Stimulated activated CD4-positive, alpha-beta T cell treated with anti-CD3 and anti-CD28 coated beads, Interleukin-2, amount 100 ng/mL, for 48 hours (primary cell): ENCODE measurements at places on chromosomes 3 and 15.
A peak's percentile ranks its signal among the peaks of the same experiment; 100 is the strongest.

DNA sequence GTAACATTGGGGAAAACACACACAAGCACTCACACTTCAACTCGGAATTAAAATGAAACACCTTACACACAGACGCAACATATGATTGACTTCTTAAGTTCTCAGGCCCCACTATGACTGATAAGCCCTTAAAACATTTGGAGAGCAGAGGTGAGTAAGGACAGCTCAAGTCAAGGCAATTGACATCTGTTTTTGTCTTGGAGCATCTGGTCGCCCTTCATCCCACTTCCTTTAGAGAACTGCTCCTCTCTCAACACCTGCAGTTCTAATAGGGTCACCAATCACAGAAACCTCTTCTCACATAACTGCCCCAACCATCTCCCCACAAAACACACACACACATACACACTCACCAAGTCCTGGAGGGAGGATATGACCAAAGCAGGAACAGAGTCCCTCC, 43.4 kb downstream of the ERC2 start:
- DNase-seq, result no peak

DNA sequence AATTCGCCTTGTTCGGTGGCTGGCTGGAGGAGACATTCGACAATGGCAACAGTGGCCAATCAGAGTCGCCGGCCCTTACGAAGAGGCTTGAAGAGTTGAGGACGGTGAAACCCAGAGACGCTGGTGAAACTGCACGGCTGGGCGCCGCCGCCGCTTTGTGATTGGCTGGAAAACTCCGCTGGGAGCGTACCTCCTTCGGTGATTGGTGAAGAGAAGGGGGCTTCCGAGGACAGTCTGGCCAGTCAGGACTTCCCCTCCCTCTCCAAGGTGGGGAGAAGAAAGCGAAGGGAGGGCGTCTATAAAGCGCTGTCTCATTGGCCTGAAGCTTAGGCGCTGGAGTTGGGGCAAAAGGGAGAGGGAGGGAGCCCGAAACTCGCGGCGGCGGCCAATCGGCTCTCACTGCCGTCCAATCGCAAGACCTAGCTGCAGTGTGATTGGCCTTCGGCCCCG, 554 bp upstream of the GSK3B start:
- DNase-seq, result no peak

DNA sequence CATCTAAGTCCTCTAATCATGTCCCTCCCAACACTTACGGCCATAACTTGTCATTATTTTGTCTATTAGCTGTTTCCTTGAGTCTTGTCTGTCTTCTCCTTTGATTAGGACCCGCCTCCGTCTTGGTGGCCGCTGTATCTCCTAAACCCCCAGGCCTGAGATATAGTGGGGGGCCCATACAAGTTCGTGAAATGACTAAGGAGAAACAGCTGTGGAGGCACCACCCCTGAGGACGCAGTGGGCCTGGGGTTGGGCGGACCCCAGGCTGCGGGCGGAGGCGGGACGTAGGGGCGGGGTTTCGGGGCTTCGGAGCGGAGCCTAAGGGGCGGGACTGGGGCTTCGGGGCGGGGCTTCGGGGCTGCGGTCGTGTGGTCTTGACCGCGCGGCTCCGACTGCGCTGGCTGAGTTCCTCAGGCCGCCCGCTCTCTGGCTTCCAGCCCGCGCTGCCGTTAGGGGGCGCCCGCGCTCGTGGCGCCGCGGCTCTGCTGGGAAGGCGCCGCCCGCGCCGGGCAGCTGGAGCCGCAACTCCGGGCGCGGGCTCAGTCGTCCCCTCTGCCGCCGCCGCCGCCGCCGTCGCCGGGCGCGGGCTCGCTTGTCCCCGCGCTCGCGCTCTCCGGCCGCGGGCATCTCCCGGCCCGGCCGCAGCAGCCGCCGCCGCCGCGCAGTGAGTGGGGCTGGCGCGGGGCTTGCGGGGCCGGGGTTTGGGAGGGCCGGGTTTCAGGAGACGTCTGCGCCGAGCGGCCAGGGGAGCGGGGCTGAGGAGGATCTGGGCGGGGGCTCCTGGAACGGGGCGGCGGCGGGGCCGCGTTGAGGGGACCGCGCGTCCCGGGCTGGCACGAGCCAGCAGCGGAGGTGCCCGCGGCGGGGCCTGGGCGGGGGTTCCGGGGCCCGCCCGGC, at the start of gene KCTD6:
Gene KCTD6, plus strand, starts transcription at position 591 of the 897 bp plus-strand sequence. CDS start 6,660 bp downstream, outside the sequence.
- peak; percentile 92 for DNase-seq

DNA sequence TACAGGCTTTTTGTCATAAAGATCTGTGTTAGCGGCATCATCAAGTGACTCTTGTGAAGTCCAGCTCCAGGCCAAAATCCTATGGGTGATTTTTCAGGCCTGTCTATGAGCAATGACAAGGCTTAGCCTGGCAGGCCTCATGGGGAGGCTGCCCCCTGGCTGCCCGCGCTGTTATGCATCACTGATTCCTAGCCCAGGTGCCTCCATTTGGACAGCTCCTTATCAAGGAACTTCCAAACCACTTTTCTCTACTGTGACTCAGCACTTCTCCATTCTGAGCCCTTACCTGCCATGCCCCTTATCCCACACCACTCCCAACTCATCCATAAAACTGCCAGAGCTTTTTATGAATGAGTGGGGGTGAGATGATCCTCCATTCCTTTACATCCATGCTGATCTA, 91.5 kb upstream of the C3orf80 start:
- no peak for DNase-seq

DNA sequence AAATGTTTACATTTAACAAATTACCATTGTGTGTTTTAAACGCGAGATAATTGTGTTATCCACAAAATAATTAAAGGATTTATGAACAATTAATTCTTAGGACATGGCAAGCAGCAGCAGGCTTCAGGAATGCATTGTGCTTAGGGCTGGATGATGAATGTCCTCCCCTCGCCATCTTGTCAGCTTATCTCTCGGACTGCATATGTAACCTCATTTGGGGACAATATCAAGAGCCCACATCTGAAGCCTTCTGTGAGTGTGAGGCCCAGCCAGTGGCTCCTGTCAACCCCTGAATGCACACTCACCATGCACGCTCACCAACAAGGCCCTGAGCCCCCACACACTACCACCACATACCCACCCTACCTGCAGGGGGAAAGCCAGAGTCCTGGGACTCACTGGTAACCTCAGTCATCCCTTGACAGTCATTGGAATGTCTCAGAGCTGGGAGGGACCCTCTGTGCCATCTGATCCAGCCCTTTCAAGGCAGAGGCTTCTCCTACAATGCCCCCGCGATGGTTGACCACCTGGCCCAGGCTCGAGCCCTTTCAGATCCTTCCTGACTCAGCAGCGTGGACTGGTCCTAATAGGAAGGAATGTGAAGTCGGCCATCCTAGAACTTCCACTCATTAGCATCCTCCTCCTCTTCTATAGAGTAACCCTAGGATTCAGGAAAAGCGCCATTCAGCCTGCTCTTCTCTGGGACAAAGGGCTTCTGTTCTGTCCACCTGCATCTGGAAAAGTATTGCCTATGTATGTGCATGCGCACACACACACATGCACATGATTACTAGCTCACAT, 38.2 kb downstream of the MRPL46 start:
- no peak for DNase-seq

DNA sequence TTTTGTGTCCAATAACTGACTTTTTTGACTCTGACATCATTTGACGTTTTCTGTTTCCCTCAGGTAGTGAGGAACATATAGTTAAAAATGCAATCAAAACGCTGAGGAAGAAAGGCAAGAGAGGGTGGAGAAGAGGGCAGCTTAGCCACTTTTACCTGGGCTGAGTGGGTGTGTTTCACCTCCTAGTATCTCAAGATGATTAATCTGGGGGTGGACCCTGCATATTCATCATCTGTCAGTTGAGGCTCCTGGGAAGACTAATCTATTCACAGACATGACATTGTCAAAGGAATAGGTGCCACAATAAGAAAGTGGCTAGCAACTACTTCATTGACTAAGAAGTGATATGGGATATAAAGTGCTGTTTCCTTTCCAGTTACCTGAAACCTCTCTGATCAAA, 331.5 kb upstream of the RARB start:
- DNase-seq, result no peak

GRCh38 chr15:63405683-63406390, 24.2 kb upstream of the CA12 start:
- DNase-seq, result no peak

GRCh38 chr15:93882141-93882540, 349.2 kb upstream of the MCTP2 start:
- DNase-seq, result no peak

- DNase-seq, result no peak
Observed at GRCh38 chr15:66803182-66803729, 101.2 kb downstream of the SMAD6 start.

- no peak for DNase-seq
Observed at GRCh38 chr3:100561459-100562158, 47.8 kb upstream of the ADGRG7 start.

- no peak for DNase-seq
Observed at GRCh38 chr3:57733790-57734189, 22.3 kb upstream of the SLMAP start.

DNA sequence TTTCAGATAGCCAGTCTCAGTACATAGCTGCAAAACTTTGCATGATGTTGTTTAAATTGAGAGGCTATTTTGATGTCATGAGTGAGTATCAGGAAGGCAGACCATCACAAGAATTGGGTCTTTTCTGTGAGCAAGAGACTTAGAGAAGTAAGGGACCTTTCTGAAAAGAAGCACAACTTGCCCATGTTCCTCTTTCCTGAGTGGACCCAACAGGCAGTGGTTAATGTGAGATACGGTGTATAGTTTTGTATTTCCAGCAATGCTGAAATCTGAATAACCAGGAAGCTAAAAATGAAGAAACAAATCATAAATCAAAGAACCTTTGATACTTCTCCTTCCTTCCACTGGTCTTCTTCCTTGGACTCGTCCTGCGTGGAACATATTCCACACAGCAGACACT, 25.1 kb downstream of the MCTP2 start:
- DNase-seq, result no peak

GRCh38 chr3:11705049-11705448, 61.3 kb upstream of the VGLL4 start:
- DNase-seq, result no peak

- no peak for DNase-seq
Observed at GRCh38 chr15:27864086-27864485, 235.0 kb downstream of the OCA2 start.

DNA sequence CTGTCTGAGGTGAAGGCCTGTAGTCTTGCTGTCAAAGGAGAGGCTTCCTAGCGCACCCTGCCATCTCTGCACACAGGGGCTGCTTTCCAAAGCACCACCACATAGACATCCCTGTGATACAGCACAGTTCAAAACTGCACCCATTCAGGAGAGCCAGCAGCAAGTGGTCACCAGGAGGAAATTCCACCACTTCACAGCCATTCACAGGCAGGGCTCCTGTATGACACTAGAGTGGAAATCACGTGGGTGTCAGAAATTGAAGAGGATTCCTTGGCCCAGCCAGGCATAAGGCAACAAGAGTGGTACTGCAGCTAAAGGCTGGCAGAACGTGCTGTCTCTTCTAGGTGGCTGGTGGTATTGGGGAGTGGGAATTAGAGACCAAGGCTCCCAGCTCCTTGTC, 102.8 kb downstream of the RFTN1 start:
- no peak for DNase-seq
